A549 (cell line): ENCODE measurements at places on chromosomes 6 and 20. TPM values are rescaled to one million over a fixed set of nuclear protein-coding genes. Genes with fewer than 3 reads are reported as not detected.

The BPI gene
- polyA plus RNA-seq: not detected in 3 replicates

The WFDC5 gene
- not detected in 3 replicates for polyA plus RNA-seq

GRCh38 chr20:10447028-10447427 is 11.9 kb downstream of the SLX4IP start:
- DNase-seq: peak; percentile 86

DNA sequence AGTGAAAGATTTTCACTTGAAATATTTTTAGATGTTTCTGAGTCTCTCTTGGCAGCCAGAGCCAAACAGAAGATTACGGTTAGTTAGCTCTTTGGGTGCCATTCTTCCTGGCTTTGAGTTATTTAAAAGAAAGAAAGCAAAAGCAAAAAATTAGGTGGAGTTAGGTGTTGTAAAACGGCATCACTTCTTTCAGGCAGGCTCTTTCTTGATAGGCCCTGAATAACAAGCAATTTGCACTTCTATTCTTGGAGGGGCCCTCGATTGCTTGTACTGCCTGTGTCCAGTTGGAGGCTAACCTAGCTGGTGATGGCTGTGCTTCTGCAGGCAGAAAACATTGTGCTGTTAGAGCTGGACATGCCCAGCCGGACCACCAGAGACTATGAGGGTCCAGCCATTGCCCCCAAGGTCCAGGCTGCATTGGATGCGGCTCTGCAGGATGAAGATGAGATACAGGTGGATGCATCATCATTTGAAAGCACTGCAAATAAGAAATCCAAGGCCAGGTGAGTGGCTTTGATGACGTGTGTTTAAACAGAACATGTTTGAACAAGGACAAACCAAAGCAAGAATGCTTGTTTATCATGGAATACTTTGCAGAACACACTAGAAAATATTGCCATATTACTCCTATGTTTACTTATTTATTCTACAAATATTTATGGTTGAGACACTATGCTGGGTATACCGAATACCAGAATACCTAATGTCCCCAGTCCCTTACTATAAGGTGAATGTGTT is 28.1 kb upstream of the ASXL1 start:
- no peak for DNase-seq

GRCh38 chr20:58078741-58079522 is 149.5 kb downstream of the ANKRD60 start:
- no peak for DNase-seq

GRCh38 chr6:165855856-165856255 is 192.8 kb upstream of the PDE10A start:
- DNase-seq: no peak

DNA sequence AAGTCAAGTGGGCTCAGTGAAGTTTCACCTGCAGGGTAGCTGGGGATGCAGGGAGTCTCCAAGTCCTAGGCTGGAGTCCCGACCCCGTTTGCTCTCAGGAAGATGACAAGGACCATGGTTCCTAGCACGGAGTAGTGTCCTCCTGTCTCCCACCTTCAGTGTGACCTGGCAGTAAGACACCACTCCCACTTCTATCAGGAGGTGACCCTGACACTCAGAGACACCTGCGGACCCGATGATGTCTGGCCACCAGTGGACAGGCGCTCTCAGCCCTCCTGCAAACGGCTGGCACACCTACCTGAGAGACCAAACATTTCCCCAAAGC is 1.1 kb downstream of the SOD2 start:
- no peak for DNase-seq

- DNase-seq: no peak
Observed at GRCh38 chr6:50451826-50452400, 261.4 kb upstream of the TFAP2D start.

DNA sequence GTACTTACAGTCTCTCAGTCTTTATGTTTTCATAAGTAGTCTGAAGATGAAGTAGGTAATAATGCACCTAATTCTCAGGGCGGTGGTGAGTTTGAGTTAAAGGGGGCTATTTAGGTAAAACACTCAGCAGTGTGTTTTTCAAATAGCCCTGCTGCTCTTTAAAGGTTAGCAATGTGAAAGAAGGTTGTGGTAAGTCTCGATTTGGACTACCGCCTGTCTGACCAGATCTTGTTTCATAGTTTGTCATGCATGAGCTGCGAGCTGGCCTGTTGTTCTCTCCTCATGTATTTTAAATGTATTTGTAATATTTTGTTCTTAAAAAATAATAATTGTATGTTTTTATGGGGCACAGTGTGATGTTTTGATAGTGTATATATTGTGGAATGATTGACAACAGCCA is 340.2 kb downstream of the DHX35 start:
- DNase-seq: no peak

DNA sequence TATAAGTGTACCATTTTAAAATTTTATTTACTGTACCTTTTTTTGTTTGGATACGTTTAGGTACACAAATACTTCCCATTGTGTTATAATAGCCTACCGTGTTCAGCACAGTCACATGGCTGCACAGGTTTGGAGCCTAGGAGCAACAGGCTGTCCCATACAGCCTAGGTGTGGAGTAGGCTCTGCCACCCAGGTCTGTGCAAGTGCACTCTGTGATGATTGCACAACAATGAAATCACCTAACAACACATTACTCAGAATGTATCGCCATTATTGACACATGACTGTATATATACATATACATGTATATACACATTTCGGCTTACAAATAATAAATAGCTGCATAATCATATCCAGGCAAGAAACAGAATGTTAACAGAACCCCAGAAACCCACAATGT is 15.4 kb downstream of the SERAC1 start:
- no peak for DNase-seq
